EH (cell line): ENCODE measurements at places on chromosomes 11 and 22.

GRCh38 chr11:126823274-126823673, 177.3 kb downstream of the KIRREL3 start:
- DNase-seq = no peak

- no peak for DNase-seq
Measured at GRCh38 chr22:23067023-23067650, 3.2 kb upstream of the GNAZ start.

DNA sequence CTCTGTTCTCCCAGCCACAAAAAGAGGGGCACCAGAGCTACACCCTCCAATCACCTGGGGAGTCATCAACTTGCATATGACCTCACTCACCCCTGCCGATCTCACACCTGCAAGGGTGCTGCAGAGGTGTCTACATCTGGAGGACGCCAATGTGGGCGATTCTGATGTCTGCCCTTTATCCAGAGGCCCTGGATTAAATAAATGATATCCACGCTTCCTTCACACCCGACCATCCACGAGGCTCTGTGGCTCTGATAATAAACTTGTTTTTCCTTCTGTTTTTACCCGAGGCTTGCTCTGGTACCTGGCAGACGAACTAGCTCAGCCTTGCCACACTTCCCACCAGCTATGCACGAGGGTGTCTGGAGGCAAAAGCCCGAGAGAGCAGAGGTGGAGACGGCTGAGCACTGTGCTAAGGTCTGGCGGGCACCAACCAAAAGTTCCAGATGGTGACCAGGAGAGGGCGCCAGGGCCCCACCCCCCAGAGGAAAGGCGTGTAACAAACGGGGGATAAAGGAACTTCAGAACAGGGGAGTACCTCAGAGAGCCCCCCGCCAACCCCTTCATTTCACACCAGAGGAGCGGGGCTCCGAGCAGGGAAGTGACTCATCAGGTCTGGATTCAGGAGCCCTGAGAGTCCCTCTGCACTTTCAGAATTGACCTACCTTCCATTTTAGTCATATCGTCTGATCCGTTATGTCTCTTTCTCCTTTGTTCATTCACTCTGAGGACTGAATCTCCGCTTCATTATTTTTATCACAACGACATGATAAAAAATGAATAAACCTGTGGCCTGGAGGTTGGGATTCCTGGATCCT, 13.5 kb downstream of the SCN3B start:
- peak; percentile 54 for DNase-seq

- no peak for DNase-seq
Measured at GRCh38 chr11:95371153-95371552, 140.2 kb upstream of the SESN3 start.

DNA sequence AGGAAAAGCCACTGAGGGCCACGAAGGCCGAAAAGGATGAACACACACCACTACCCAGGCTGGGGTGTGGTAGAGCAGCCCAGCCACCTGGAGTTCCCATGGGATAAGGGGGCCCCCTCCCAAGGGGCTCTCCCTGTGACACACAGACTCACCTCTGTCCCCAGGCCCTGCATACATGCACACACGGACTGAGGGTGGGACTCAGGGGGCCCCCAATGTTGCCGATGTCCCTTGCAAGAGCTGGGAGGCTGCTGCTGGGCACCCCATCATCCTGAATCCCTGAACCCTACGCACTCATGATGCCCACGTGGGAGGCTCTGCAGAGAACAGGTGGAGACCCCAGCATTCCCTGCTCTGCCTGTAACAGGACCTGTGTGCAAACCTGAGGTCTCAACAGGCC, 14.5 kb downstream of the SHANK2 start:
- no peak for DNase-seq

DNA sequence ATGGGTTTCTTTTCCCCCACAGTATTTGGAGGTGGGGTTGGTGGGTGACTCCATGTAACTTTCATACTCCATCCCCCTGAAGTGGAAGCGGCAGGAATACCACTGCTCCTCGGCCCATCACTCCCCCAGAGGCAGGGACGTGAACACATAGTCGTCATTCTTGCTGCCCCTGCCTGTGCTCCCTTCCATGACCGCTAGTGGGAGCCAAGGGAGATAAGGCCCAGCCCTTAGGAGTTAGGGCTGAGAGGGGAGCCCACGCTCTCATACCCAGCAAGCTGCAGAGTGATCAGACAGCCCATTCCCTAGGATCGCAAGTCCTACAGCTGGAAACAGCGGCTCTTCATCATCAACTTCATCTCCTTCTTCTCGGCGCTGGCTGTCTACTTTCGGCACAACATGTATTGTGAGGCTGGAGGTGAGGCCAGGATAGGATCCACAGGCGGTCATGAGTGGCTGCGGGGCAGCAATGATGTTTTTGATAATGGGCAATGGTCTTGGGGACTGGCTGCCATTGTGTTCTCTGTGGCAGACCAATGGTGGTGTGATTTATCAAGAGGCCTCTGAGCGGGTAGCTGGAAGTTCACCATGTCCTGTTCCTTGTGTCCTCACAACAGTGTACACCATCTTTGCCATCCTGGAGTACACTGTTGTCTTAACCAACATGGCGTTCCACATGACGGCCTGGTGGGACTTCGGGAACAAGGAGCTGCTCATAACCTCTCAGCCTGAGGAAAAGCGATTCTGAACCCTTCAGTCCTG, 15.9 kb downstream of the RHOG start:
- DNase-seq = peak; percentile 41

DNA sequence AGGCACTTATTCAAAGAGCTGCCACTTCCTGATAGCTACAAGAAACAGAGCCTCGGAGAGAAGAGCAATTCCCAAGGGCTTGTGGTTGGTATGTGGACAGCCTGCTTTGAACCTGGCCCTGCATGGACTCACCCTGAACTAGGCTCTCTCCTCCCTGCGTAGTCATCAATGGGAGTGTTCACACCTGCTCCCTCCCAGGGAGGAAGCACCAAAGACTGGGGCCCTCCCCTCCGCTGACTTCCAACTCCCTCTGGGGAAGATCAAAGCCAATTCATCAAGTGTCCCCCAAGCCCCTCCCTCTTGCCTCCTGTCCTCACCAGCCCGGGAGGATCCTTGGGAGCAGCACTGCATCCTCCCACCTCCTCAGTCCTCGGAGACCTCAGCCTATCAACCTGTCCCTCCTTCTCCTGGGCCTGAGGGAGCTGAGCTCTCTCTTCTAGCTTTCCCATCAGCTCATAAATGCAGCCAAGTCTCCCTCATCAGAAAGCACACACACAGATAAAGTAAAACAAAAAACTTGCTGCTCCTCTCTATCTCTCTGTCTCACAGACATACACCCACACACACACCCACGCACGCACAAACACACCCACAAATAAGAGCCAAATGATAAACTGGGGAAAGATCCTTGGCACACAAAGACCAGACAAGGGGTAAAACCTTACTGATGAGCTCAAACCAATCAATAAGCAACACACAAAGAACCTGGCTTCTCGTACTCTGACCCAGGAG, 3.3 kb downstream of the A4GALT start:
- DNase-seq = no peak

GRCh38 chr11:112306230-112306629, 45.6 kb upstream of the PLET1 start:
- DNase-seq = no peak

DNA sequence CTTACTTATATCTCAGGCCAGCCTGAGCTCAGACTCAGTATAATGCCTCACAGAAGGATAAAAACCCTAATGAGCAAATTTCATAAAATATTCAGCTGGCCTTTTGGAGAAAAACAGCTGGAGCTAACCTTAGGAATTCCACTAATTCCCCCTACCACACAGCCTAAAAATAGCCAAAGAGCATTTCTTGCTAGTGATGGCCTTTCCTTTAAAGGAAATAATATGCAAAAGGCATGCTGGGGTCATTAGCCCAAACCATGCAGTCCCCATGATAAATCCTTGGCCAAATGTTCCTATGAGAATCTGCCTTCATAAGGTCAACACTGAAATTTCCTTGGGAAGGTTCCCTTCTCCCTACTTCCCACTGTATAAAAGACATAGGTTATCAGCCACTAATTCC, 38.2 kb downstream of the SYTL2 start:
- DNase-seq = peak; percentile 98

GRCh38 chr11:133966921-133967598, 10.3 kb upstream of the IGSF9B start:
- no peak for DNase-seq

- DNase-seq = no peak
Measured at GRCh38 chr22:29226351-29226981, 20.8 kb downstream of the EMID1 start.

DNA sequence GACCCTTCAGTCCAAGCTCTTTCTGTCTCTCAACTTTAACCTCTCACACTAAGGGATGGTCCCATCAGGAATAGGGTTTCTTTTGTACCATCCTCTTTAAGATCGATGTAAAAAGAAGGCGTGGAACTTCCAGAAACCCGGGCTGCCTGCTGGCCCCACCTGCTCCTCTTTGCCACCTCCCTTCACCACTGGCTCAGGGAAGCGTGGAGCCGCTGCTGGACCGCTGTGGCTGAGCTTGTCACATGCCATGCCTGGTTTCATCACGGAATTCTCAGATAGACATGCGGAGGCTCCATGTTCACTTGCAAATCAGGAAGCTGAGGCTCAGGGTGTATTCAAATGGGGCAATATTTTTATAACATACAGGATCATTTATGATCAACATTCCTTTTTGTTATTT, 399.7 kb downstream of the BRD1 start:
- no peak for DNase-seq

DNA sequence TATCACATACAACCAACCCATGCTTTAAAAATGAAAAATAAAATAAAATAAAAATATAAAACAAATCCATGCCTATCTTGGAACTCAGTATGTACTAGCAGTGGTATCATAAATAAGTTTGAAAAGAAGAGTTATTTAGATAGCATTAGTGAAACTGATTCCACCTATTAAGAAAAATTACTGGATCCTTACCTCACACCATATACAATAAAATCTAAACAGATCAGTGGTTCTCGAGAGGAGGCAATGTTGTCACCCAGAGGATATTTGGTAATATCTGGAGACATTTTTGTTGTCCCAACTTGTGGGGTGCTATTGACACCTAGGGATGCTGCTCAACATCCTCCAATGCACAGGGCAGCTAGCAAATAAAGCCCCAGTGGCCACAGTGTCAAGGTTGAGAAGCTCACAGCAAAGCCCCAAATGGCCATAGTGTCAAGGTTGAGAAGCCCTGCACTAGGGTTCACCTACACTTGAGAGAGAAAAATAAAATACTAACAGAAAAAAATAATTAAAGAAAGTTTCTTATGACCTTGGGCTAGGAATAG, 9.9 kb upstream of the NDUFV1 start:
- DNase-seq = no peak

DNA sequence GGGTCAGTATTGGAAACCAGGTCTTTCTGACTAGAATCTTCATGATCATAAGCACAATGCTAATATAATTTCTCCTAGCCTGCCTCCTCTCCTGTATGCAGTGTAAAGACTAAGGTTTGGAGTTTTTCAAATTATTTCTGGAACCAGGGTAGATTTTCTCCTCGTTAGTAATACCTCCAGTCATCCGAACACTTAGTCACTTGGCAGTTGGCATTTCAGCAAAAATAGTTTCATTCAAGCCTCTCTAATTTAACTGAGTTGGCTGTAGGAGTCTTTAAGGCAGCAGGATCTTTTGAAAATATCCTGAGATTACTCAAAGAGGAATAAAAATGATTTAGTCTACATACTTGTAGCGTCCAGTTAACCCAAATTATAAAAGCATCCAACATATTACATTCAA, 6.3 kb downstream of the TYR start:
- peak; percentile 56 for DNase-seq

- no peak for DNase-seq
Measured at GRCh38 chr11:67057205-67057672, 592 bp downstream of the RHOD start.

- DNase-seq = peak; percentile 96
Measured at GRCh38 chr11:27213232-27213660, 149.8 kb downstream of the CCDC34 start.
